NCI-H1417 treated with DMSO at 0.1 percent for 48 hours (cell line): ENCODE measurements at places on chromosomes 7 and 10.

GRCh38 chr7:2864999-2865670, 21.0 kb upstream of the GNA12 start:
- no peak for DNase-seq

DNA sequence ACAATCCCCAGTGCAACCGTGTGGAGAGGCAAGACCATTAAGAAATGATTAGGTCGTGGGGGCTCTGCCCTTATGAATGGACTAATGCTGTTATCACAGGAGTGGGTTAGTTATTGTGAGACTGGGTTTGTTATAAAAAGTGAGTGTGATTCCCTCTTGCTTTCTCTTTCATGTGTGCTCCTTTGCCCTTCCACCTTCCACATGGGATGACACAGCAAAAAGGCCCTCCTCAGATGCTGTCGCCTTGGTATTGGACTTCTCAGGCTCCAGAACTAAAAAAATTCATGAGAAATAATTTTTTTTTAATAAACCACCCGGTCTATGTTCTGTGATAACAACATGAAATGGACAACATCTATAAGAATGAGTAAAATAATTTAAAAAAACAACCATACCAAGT, 136.1 kb upstream of the PCBD1 start:
- no peak for DNase-seq

DNA sequence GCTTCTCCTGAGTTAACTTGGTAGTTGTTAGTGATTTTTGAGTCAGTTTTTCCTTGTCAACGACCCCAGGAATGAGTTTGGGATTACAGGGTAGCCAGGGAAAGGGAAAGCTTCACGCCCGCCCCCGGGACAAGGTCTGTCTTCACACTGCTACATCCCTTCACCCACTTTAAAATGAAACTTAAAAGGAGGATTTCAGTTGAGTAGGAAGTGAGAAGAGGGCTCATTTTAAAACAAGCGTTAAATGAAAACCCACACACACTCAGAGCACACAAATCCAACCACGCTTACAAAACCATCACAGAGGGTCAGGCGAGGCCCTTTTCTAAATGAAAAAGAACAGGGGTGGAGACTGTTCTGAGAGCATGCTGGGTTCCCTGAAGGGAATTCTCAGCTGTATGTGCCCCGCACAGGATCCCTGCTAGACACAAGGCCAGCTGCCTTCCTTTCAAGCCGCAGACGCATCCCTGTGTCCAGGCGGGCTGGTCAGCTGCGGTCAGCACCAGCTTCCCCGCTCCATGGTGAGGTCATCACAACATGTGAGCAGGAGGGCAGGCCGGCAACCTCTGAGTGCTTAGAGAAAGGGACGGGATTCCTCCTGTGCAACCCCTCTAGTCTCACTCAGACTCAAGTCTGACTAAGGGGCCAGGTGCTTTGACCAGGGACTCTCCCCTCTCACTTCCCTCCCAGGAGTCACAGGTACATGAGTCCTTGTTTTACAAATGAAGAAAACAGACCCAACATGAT, 111.8 kb downstream of the EGFR start:
- DNase-seq = no peak

GRCh38 chr10:23884670-23885069, 324.3 kb upstream of the KIAA1217 start:
- DNase-seq = no peak

DNA sequence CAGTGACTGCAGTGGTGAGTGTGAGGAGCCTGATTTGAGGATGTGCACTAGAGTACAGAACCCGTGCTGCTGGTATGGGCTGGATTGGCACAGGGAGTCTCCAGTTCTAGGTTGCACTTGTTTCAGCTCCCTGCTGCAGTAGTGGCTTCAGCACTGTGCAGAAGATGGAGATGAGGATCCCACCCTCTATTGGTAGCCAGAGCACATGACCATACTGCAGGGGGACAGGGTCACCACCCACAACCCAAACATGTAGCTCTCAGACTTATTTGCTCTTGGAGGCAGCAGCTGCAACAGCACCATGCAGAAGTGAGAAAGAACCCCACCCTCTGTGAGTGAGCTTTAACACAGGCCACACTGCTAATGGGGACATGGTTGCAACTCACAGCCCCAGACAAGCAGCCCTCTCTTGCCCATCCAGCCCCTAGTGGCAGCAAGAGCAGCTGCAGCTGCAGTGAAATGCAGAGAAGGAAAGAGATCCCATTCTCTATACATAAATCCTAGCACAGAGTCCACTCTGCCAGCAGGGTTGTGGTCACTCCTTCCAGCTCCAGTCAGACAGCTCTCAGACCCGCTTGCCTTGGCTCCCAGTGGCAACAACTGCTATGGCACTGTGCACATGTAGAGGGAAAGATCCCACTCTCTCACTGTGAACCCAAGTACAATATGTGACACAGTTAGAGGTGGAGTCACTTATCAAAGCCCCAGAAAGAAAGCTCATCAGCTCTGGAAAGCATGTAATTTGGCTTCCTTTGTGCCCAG, 51.4 kb upstream of the SCIN start:
- no peak for DNase-seq

GRCh38 chr10:15150563-15150962, 17.9 kb downstream of the NMT2 start:
- no peak for DNase-seq

GRCh38 chr7:151261529-151261928, 13.0 kb upstream of the SMARCD3 start:
- no peak for DNase-seq

DNA sequence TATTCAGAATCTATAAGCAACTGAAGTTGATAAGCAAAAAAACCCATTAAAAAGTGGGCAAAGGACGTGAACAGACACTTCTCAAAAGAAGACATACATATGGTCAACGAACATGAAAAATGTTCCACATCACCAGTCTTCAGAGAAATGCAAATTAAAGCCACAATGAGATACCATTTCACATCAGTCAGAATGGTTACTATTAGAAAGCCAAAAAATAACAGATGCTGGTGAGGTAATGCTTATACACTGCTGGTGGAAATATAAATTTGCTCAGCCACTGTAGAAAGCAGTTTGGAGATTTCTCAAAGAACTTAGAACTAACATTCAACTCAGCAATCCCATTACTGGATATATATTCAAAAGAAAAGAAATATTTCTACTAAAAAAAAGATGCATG, 332.8 kb upstream of the PLXDC2 start:
- DNase-seq = no peak

- DNase-seq = no peak
Observed at GRCh38 chr10:5804386-5804785, 8.8 kb downstream of the GDI2 start.

GRCh38 chr10:110432814-110433565, 64.7 kb upstream of the DUSP5 start:
- no peak for DNase-seq

DNA sequence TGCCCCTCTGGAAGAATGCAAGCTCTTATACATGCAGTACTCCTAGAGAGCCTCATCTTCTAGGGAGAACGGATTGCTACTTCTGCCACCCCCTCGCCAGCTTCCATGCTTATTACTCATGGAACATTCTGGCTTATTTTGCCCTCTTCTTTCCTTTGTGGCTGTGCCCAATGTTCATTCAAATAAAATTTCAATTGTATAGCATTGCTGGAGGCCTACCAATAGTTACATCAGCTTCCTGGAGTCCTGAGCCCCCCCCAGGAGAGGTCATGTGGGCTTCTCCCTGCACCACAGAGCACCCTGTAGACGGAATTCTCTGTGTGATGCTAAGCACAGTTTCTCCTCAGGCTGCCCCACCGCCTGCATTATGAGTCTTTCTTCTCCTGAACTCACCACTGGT, 1094.0 kb downstream of the KCNMA1 start:
- no peak for DNase-seq

GRCh38 chr7:140928491-140929309, 4.0 kb upstream of the BRAF start:
- no peak for DNase-seq

DNA sequence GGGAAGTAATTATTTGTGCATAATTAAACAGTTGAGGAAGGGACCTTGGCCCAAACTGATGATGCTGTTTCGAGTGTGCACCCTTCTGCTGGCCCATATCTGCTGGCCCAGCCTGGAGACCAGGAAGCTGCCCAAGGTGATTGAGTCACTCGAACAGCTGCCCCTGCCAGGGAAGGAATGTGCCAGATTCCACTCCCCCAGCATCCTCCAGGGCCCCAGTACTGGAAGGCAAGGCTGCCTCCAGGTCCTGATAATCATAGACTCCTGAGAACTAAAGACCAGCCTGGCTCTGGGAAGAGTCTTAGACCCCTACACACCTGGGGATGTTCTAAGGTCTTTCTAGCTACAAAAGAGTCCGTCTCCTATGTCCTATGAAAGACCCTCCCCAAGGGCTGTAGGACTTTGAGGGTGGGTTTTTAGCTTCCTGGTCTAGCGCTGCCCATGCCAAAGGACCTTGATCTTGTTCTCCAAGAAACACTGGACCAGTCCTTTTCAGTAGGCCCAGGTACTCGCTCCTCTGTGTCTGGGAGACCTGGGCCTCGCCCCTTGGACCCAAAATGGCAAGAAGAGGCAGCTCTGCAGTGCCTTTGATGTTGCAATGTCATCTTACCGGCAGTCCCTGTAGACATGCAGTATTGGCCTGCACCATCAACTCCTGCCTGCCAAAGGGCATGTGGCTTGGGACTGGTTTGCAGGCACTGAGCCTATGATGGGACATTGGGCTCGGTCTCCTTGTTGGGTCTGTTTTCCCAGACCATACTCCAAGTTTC, 103.2 kb upstream of the GPR26 start:
- DNase-seq = no peak

DNA sequence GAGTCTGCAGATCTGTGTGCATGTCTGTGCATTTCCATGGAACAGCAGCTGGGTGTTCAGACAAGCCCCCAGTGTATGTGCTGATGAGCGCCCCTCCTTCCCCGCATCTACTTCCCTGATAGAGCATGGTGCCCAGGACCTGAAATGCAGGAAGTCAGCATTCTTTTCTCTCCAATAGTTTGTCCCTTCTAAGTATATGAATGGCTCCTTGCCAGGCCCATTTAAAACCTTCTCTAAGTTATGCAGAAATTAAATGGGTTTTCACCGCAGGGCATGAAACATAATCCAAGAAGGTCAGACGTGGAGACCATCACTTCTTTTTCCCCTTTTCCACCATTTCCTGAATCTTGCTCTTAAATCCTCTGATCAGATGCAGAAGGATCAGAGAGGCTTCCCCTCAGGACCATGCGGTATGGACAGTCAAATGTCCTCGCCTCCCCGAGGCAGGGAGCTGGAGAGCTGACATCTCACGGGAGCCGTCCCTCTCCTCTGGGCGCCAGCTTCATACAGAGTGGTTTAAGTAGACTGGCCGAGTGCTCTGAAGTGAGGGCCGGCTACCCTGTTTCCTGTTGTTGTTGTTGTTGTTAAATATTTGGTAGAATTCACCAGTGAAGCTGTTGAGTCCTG, 155.3 kb downstream of the C10orf105 start:
- DNase-seq = no peak

GRCh38 chr10:71233482-71233892, 21.1 kb downstream of the UNC5B start:
- DNase-seq = no peak
